ENCODE measurements at places on chromosomes 13 and 19. TPM values are rescaled to one million over a fixed set of nuclear protein-coding genes. Genes with fewer than 3 reads are reported as not detected.

CAB39L gene
- total RNA-seq = 19.7 TPM

GPR12 gene
- 25.2 TPM for total RNA-seq

MAP3K10 gene
- 17.7 TPM for total RNA-seq

RHPN2 gene
- 5.2 TPM for total RNA-seq

C19orf85 gene
- not detected for total RNA-seq
